ENCODE measurements at places on chromosomes 3 and 15.

- DNase-seq, result no peak
Measured at GRCh38 chr15:26070095-26070532, 207.0 kb upstream of the ATP10A start.

- no peak for DNase-seq
Measured at GRCh38 chr3:39280571-39280970, 735 bp upstream of the CX3CR1 start.

DNA sequence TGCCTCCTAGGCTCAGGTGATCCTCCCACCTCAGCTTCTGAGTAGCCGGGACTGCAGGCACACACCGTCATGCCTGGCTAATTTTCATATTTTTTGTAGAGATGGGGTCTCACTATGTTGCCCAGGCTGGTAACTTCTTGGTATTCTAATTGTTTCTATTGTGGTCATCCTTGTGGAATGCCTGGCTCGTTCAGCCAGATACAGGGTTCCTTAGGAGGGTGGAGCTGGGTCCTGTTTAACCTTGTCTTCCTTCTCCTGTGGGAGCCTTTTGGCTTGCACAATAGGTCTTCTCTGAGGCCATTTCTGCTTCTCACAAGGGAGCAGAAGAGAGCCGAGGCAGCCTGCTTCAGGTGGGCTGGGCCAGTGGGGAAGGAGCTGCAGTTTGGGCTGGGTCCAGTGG is 15.7 kb downstream of the PLEKHO2 start:
- DNase-seq, result no peak

GRCh38 chr3:133629146-133629545 is 32.6 kb downstream of the TOPBP1 start:
- no peak for DNase-seq

GRCh38 chr3:134606033-134607025 is 44.5 kb downstream of the KY start:
- no peak for DNase-seq

- DNase-seq, result no peak
Measured at GRCh38 chr3:26011276-26011675, 221.4 kb downstream of the OXSM start.

DNA sequence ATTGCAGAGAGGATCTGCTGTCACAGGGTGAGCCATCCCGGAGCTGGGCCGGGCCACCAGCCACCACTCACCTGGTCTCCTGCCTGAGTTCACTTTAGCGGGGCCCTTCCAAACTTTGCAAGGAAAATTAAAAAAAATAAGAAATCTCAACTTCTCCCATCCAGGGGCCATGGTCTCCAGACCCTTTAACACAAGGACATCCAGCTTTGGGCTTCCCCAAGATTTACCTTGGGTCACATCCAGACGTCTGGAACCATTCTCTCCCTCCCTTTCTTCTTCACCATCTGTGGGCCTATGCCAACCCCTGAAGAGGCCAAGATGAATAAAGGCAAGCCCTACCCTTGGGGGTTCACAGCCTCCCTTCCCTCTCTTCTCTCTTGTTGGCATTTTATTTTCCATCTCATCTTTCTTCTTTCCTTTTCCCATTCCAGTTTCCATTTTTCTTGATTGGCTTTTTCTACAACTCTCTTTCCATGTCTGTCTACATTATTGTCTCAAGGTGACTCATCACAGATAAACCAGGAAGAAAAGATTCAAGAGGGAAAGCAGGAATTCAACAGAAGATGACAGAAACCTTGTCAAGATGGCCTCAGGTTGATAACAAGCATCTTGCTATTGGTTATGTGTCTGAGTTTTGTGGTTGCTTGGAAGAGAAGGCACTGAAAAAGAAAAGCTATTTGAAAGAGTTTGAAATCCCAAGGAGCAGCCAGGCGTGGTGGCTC is 49.5 kb downstream of the ITGA11 start:
- DNase-seq, result no peak

GRCh38 chr15:58232281-58233065 is 94.3 kb downstream of the AQP9 start:
- DNase-seq, result no peak

DNA sequence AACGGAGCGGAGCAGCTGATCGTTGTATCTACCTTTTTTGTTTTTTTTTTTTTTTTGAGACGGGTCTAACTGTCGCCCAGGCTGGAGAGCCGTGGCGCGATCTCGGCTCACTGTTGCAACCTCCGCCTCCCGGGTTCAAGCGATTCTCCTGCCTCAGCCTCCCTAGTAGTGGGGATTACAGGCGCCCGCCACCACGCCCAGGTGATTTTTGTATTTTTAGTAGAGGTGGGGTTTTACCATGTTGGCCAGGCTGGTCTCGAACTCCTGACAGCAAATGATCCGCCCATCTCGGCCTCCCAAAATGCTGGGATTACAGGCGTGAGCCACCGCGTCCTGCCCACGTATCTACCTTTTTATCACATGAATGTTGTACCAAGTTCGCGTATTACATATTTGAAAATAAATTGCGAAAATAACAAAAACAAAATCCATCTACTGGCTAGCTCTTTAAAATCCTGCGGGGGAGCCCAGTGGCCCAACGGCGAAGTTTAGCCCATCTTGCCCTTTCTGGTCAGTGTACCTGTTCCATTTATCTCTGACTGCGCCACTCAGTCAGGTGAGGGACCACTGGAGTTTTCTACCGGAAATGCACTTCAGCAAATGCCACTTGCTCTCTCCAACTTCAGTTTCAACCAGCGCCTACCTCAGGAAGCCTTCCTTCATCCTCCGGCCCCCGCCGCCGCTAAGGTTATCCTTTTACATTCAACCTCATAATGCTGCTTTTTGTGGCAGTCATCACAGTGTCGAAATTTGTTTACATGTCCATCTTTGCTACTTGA is 1.2 kb upstream of the EIF3J start:
- no peak for DNase-seq

- no peak for DNase-seq
Measured at GRCh38 chr3:34919025-34919424, 720.3 kb upstream of the ARPP21 start.

GRCh38 chr15:77179541-77179998 is 108.7 kb upstream of the TSPAN3 start:
- DNase-seq, result no peak

DNA sequence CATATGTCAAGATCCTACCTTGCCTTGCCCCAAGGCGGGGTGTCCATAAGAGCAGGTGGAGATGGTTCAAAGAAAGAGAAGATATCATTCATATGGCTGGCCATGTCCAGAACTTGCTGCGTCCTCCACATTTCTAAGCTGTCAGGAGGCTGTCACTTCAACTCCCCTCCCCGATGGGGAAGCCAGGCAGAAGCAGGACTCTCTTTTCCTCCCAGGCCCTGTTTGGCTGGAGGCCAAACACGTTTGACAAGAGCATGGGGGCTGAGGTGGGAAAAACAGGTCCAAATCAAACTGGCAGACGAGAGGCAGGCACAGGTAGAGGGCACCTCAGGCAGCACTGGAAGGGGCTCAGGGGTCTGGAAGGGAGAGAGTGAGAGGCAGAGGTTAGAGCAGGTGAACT is 37.7 kb downstream of the MESD start:
- no peak for DNase-seq

- no peak for DNase-seq
Measured at GRCh38 chr3:61991706-61992105, 381.6 kb downstream of the FEZF2 start.

DNA sequence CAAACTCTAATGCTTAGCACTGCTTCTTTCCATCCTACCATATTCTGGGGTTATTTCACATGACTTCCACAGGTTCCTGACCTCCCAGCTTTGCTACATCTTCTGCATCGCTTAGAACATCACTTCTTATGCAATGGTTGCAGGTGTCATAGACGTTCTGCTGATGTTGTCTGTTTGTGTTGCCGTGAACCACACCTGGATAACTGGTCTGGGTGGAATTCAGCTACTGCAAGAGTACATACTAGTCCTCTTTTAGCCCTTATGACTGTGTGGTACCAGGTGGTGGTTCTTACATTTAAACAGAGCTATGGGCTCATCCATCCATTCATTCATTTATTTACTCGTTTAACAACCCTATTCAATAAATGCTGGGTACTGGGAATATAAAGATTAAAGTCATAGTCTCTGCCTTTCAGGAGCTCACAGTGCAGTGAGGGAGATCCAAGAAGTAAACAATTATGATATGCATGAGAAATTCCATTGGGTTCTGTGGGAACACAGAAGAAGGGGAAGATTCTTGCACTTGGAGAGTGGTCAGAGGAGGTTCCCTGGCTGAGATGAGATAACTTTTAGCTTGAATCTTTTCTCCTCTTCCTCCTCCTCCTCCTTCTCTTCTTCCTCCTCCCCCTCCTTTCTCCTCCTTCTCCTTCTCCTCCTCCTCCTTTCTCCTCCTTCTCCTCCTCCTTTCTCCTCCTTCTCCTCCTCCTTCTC is 30.8 kb downstream of the TMEM45A start:
- no peak for DNase-seq

- DNase-seq, result no peak
Measured at GRCh38 chr15:80819001-80819400, 39.8 kb downstream of the CEMIP start.

- DNase-seq, result no peak
Measured at GRCh38 chr3:195542316-195542697, 818 bp downstream of the PPP1R2 start.

DNA sequence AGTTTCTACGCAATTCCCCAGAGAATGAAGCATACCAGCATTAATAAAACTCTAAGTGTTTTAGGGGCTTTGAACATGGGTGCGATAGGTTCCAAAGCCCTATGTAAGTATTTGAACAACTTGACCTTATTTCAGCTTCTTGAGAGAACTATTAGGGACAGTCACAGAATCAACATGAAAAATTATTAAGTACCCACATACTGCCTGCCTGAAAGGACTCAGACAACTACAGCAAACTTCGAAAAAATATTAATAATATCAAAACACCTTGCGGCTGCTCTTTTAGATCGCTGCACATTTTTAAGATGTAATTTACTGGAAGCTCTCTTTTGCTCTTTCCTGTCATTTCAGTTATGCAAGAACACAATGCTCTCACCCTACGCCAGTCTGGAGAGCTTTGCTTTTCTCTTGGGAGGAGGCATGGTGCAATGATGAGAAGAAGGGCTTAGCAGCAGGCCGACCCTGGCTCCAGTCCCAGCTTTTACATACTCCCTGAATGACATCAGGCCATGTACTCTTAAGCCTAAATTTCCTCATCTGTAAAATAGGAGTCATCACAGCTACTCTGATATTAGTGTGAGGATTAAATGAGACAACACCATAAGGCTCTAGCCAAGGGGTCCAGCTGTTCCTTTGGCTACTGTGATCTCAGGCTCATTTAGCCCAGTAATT is 640.7 kb downstream of the FHIT start:
- DNase-seq, result no peak

- no peak for DNase-seq
Measured at GRCh38 chr3:187130346-187131066, 8.8 kb downstream of the RPL39L start.

Measured in NCI-H774 (cell line).